Left colon (tissue), 2 donors: ENCODE measurements at places on chromosomes 1 and 21.

DNA sequence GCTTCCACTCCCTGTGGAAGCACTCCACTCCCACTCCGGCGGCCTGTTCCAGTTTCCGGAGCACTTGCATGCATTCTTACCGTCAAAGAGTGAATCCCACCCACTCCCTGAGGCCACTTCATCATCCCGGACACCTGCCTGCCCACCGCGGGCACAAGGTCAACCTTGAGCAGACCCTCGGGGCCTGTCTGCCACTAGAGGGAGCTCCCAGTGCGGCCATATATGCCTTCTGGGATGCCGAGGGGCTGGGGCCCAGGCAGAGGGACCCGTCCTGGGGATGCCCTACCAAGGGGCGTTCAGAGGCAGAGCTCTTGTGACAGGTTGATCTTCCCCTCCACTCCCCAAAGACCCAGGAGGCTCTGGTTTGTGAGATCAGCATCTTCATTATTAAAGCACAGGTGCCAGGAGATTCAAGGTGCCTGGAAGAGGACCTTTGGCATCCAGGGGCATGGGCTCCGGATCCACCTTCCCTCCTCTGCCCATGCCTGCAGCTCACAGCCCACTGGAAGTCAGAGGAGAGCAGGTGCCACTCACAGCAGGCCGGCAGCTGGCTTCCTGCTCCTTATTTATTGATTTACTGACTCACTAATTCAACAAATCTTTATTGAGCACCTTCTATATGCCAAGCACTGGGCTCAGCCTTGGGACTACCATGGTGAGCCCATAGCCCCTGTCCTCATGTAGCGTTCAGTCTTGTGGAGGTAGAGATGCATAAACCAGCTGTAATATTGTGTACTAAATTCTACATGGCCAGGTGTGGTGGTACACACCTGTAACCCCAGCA lies 47.3 kb downstream of the UBIAD1 start:
- DNase-seq: no peak

GRCh38 chr1:153678519-153679336 lies at the start of gene NPR1:
NPR1 (plus strand) TSS chr1:153678688; CDS start chr1:153679109, 421 bp downstream.
- DNase-seq: peak; percentile 53

GRCh38 chr1:67801903-67802302 lies 31.4 kb downstream of the GNG12 start:
- DNase-seq: no peak

DNA sequence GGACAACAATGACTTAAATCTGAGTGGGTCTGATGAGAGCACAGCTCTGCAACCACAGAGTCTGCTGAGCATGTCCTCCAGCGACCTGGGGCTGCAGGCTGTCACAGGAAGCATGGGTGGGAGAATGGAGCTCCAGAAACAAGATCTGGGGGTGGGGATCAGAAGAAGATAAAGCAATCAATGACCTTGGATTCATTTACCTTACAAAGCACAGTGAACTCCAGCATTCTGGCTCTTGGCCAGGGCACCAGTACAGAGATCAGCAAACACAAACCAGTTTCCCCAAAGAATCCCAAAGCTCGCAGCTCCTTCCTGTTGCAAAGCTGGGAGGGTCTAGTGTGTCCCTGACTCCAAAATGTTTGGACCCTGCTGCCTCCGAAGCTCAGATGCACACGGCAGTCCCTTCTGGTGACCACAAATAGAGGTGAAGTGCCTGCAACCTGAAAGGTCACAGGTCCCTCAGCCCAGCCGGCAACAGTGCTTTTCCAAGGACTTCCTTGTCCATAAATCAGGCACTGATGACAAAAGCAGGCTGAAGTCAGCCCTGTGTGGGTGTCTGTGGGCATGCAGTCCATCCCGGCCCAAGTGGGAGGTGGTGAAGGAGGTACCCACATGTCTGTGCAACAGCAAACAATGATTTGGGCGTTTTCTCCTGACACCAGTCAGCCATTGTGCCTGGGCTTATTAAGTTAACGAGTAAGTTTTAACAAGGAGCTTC lies 76.1 kb downstream of the SH3BGR start:
- DNase-seq: peak; percentile 81

DNA sequence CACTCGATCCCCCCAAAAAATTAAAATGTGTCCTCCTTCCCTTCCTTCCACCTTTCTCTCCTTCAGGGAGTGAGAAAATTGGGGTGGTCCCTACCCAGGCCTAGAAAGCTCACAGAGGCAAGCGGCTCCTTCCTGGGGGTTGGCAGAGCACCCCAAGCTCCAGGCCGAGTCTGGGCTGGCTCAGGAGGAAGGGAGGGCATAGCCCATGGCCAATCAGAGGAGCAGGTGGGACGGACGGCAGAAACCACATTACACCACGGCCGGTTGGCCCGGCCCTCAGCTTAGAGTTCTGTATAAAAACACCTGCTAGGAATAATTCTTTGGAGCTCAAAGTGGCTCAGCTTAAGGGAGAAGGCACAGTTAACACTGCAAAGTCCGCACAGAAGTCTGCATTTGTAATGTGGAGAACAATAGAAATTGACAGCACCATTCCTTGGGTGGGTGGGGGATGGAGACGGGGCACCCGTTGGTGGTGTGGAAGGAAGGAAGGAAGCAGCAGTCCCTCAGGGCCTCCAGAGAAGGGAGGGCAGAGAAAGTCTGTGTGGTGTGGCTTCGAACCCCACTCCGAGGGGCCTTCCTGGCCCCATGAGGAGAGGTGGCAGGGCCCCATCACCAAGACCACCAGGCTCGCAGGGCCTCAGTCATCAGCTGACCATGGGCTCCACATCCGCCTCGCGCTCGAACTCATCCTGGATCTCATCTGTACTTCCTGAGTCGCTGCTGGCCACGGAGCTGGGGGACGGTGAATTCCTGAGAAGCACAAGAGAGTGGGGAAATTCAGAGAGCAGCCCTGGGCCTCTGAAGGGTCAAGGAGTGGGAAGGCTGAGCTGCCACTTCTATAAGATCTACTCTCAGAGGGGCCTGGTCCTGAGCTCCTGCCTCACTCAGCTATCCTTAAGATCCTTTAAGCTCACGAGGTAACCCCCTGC lies 5.8 kb upstream of the ALDH4A1 start:
- no peak for DNase-seq

DNA sequence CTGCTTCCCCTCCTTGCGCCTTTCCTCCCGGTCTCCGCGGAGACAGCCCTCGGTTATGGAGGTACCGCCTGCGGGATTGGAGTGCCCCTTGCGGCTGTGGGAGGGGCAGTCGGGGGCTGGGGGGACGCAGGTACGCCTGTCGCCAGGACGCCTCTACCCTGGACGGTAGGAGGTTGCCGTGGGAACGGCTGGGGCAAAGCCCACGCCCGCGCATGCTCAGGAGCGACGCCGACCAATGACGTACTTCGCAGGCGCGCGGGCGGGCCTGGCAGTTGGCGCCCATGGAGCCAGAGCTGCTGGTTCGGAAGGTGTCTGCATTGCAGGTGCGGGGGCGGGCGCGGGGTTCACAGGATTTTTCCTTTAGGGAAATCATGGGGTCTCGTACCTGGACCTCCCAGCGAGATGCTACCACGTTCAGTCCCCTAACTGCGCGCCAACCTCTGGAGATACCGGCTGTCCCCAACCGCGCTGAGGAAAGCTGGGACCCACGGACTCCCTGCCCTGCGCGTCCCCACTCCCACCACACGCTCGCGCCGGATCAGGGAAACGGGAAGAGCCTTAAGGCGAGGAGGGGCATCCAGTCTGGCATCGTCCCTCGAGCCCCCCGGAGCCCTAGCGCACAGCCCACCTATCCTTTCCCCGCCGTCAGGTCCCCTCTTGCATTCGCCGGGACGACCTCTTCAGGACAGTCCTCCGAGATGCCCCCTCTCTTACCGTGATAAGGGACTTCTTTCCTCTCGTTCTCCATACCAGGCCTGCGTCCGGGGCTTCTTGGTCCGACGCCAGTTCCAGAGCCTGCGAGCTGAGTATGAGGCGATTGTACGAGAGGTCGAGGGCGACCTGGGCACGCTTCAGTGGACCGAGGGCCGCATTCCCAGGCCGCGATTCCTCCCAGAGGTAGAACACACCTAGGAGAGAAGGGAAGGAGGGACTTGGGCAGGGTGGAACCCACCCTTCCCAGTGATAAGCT lies at the start of gene IQCC:
Gene IQCC (plus strand): TSS at position 271 of the 970 bp plus-strand sequence. CDS start 11 bp downstream, at position 282.
- peak; percentile 87 for DNase-seq

DNA sequence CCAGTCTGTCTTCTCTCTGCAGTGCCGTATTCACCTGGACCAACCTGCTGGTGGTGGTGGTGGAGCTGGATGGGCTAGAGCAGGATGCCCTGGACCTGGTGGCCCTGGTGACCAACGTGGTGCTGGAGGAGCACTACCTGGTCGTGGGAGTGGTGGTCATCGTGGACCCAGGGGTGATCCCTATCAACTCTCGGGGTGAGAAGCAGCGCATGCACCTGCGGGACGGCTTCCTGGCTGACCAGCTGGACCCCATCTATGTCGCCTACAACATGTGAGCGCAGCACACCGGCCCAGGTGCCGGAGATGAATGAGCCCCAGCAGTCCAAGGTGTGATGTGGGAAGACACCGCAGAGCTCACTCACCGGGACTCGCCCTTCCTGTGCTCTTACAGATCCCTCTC lies 37.5 kb downstream of the S100B start:
- no peak for DNase-seq

DNA sequence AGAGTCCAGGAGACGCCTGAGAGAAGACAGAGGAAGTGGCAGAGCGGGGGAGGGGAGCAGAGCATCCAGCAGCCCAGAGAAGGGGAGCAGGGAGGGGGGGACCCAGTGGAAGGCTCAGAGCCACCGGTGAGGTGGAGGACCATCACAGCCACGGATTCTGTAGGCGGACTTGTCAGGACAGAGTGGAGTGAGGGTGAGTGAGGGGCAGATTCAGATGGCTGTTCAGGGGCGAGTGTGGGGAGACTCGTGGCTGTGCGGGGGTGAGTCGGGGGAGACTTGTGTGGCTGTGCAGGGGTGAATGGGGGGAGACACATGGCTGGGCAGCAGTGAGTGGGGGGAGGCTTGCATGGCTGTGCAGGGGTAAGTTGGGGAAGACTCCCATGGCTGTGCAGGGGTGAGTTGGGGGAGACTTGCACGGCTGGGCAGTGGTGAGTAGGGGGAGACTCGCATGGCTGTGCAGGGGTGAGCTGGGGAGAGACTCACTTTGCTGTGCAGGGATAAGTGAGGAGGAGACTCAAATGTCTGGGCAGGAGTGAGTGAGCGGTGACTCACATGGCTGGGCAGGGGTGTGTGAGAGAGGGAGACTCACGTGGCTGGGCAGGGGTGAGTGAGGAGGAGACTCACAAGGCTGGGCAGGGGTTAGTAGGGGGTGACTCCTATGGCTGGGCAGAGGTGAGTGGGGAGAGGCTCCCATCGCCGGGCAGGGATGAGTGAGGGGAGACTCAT lies 56.8 kb upstream of the ABCG1 start:
- DNase-seq: peak; percentile 48

GRCh38 chr1:171116676-171117075 lies 26.0 kb downstream of the FMO3 start:
- no peak for DNase-seq

- DNase-seq: no peak
Observed at GRCh38 chr1:234530672-234531071, 51.7 kb upstream of the TARBP1 start.

DNA sequence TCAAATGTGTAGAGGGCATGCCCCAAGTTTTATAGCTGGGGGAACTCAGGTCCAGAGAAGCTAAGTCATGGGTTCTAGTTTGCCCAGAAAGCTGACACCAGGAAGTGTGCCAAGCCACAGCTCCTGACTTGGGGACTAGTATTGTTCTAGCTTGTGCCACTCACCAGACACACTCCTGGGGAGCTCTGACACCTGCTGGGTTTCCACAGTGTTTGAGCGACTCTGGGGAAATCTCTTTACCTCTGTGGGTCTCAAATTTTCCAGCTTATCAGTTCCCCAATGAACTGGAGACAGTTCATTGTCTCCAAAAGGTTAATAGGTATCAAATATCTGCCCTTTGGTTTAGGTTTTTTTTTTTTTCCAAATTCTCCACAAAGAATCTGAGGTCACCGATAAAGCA lies 4.2 kb downstream of the KISS1 start:
- DNase-seq: no peak

DNA sequence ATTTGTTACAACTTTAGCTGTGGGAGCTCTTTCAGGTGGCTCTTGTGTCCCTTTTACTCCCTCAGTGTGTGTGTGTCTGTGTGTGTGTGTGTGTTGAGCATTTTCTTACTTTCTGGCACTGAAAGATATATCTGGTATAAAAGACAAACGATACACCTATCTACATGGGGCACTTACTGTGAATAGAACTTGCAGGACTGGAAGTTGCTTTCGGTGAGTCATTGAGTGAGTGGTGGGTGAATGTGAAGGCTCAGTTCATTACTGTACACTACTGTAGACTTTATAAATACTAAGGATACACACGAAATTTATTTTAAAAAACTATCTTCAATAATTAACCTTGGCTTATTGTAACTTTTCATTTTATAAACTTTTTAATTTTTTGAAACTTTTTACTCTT lies 38.7 kb downstream of the BTBD8 start:
- no peak for DNase-seq

DNA sequence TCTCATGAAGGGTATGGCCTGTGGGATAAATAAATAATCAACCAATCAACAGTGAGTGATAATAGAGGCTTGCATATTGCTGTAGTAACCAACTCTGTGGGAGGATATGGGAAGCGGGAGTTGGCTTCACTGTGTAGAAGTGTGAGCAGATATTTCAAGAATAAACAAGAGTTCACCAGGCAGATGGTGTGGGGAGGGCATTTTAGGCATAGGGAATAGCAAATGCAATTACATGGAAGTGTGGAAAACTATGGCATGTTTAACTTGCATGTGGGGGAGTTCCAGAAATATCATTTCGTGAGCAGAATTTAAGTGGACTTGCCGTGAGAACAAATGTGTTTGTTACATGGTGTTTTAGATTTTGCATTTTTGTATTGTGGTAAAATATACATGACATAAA lies 95.2 kb downstream of the SPATA46 start:
- DNase-seq: no peak

DNA sequence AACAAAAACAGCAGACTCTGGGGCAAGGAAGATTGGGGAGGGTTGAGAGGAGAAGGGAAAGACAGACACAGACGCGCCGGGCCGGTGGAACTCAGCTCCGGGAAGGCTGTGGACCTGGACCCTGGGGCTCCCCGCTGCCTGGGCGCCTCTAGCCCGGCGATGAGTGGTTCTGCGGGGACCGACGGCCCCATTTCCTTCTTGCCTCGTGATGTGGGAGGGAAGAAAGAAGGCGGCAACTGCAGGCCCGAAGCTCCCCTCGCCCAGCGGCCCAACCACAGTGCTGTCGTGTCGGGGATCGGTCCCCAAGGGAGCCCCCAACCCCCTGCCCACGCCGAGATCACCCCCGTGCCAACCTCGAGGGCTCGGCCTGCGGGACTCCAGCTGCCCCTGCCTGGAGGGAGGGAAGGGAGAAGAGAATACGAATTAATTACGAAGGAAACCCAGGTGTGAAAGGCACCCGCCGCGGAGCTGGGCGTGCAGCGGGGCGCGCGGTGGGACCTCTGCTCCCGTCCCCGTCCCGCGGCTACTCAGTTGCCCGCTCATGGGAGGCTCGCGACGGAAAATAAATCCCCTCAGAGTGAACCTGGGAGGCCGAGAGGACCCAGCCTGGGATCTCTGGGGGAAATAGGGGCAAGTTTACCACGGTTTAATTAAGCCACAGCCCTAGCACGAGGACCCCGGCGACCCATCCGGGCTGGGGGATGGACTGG lies 7.4 kb downstream of the FOXD3 start:
- DNase-seq: no peak

- no peak for DNase-seq
Observed at GRCh38 chr1:243842978-243843511, 7.0 kb downstream of the AKT3 start.
